ENCODE measurements at places on chromosomes 13 and 19. TPM values are rescaled to one million over a fixed set of nuclear protein-coding genes. Genes with fewer than 3 reads are reported as not detected.

DNA sequence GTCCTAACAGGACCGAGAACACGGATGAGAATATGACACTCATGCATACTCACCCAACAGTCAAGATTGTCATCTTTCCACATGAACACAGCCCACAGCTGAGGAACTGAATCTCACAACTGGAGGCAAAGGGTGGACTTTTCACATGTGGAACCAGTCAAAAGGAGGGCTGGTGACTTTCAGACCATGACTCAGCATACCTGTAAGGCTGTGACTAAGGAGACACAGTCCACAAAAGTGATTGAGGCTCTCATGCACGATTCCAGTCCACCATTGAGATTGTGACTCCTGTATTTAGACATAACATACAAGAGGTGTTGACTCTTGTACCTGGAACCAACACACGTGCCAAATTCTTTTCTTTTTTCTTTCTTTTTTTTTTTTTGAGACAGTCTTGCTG, 40.0 kb downstream of the ZNF729 start:
- no peak for DNase-seq

Gene RASGRP4
- total RNA-seq: 3.0 TPM

DNA sequence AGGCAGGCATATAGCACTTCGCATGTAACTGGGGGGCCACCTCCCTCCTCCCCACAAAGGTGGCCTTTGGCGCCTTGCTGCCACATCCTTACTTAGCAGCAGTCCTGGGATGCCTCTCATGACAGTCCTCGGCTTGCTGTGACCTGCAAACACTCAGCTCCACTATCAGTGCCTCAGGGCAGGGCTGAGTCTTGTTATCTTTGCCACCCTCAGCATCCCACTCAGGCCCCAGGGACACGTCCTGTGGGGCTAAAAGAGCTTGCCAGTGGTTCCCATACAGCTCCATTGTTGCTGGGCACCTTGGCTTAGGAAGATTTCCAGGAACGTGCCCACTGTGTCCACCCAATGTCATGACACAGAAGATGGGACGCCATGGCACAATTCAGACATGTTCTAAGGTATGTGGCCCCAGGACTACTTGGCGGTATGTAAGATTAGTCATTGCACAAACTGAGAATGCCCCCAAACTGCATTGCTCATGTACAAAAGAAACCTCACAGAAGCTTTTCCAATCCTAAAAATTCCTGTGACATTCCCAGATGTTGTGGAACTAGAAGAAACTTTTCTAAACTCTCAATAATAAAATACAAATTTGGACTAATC, 16.3 kb downstream of the DOCK9 start:
- DNase-seq: no peak

DNA sequence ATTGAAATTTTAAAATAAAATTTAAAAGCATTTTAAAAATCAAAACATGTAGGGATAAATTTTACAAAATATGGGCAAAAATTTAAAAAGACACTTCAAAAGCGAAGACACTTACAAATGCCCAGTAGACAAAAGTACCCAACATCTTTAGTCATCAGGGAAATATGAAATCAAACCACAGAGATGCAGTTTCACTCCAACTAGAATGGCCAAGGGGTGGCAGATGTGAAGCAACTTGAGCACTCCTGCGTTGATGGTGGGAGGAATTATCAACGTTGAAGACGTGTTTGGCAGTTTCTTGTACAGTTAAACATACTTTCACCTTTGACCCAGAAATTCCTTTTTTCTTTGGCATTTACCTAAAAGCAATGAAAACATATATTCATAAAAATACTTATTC, 518.0 kb upstream of the SGCG start:
- no peak for DNase-seq

DNA sequence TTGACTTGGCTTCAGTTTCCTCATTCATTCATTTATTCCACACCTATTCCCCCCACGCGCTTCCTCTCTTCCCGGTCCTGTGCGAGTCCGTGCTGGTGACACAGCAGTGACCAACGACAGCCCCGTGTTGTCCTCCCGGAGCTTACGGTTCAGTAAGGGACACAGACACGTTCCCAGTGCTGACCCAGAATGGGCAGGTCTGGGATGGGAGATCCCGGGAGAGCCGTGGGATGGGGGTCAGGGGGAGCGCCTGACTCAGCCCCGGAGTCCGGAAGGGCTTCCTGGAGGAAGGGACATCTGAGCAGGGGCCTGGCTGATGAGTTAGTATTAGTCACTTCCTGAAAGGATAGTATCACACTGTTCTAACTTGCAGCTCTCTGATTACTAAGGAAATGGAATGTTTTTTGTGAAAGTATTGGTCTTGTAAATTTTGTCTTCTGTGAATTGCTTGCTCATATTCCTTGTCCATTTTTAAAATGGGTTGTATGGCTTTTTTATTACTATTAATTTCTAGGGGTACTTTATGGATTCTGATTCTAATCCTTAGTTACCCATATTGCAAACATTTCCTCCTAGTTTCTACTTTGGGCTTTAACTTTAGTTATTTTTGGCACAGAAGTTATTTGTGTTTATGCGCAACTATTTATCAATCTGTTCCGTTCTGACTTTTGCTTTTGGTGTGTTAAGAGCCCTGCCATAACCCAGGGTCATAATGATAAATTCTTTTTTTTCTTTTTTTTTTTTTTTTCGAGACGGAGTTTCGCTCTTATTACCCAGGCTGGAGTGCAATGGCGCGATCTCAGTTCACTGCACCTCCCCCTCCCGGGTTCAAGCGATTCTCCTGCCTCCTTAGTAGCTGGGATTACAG, 708 bp upstream of the ERCC1 start:
- DNase-seq: peak; percentile 82

DNA sequence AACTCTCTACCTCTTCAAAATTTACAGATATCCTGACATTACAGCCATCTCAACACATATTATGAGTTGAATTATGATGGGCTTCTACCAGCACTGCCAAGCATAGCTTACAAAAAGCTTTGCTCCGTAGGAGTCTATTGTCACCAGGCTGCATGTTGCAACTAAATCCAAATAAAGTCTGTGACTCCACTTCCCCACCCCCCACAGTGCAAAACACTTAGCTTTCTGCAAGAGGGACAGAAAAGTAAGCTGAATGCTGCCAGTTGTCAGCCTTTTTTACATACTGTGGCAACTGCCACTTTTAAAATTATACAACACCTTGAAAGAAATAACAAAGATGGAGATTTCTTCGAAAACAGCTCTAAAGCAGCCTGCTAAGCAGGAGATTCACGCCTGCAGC, 189.1 kb downstream of the FGF14 start:
- DNase-seq: no peak

- DNase-seq: no peak
Measured at GRCh38 chr13:41654796-41655195, 197.4 kb downstream of the RGCC start.

Gene LAIR2
- total RNA-seq: not detected

Gene ZNF429
- total RNA-seq: 10.9 TPM

GRCh38 chr19:5703819-5704818, 14.0 kb downstream of the RPL36 start:
- no peak for DNase-seq

GRCh38 chr19:40521276-40521675, 54.5 kb downstream of the SPTBN4 start:
- DNase-seq: no peak

DNA sequence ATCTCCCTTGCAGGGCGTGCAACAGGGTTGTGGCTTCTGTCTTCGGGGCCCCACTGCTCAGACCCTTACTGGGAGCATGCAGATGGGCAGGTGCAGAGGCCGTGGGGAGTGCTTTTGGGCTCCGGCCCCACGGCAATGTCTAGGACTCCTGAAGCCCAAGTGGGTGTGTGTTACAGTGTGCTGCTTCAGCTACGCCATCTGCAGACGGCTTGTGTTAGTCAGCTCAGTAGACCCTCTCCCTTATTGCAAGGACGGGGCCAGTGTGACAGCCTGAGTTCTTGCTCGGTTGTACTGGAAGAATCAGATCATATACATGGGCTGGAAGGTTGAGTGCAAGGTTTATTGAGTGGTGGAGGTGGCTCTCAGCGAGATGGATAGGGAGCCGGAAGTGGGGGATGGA, 39.3 kb downstream of the DNAJC3 start:
- DNase-seq: no peak

DNA sequence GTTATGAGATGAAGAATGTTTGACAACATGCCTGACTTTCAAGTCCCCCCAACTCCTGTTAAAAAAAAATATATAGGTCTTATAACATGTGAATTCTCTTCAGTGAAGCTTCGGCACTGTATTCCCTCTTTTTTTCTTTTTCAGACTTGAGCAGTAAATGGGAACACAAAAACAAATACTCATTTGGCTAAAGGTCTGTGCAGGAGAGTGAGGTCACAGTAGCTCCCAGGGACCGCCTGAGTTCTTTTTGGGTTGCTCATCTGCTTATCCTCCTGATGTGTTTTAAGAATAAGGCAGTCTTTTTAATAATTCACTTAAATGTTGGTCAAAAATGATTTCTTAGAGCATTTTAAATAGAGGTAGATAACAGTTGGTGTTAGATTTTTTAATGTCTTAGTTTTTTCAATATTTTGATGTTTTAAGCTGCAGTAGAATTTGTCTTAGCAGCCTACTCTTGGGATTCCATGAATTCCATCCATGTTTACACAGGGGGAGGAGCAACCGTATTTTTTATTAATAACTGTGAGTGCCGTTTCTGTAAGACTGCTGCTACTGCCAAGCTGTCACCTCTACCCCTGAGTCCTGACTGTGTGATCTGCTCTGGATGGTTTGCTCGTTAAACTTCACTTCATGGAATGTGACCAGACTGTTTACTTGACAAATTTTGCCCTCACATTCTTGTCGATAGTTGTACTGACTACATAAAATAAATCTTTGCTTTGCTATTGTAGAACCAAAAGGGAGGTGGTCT, 14.9 kb downstream of the HNRNPM start:
- no peak for DNase-seq

DNA sequence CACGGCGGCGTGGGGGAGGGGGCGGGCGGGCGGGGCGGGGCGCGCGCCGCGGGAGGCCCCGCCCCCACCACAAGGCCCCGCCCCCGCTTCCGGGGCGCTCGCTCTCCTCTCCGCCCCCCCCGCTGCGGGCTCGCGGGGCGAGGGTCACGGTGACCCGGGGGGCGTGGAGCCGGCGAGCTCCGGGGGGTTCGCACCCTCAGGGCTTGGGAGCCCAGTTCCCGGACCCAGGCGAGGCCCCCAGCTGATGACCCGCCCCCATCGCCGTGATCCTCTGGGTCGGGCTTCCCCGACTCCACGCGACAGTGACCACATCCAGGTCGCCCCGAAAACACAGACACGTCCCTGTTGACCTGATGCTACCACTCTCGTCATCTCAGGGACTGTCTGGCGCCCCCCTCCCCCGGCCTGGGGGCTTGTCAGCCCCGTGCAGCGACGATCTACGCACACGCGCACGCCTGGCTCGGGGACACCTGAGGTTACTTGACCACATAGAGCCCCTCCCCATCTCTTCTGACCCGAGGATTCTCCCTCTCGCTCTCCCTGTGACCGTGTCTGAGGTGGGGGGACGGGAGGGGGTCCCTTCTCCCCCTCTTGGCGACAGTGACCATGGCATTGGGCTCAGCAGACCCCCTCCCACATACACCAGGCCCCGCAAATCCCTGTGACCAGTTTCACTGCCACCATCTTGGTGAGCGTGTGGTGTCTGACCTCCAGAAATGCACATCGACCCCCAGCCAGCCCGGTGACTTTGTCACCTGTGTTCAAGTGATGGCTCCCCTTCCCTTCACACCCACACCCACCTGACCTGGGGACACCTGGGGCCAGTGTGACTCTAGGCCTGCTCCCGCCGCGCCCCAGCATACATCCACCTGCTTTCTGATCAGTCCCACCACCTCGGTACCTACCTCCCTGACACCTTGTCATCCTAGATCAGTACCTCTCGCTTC, 670 bp downstream of the MAP2K7 start:
- peak; percentile 82 for DNase-seq

Gene AMER2
- total RNA-seq: 1.4 TPM

Gene TNFRSF19
- total RNA-seq: 1.3 TPM

DNA sequence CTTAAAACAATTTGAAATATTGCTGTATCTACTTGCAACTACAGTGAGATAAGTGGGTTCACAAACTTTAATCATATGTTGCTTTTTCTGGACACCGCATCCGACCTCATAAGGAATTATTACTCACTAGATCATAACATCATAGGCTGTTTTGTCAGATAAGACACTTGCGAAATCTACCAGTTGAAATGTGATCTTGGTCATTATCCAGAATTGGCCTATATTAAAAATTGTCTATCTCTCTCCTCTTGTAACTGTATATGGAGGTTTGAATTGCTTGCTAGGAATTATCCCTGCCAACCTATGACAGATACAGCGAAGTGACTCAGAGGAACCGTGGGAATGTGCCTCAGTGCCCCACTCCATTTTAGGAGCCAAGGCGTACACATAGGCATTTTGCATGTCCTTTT, 117.0 kb upstream of the POSTN start:
- no peak for DNase-seq
